ENCODE measurements at places on chromosomes 7 and 10. TPM values are rescaled to one million over a fixed set of nuclear protein-coding genes. Genes with fewer than 3 reads are reported as not detected.

Gene AEBP1
- total RNA-seq, result 7.8 TPM

Gene LIPF
- not detected for total RNA-seq

Gene SMO
- total RNA-seq, result not detected

Gene ZPBP
- not detected for total RNA-seq
